ENCODE measurements at places on chromosomes 7 and 10.

DNA sequence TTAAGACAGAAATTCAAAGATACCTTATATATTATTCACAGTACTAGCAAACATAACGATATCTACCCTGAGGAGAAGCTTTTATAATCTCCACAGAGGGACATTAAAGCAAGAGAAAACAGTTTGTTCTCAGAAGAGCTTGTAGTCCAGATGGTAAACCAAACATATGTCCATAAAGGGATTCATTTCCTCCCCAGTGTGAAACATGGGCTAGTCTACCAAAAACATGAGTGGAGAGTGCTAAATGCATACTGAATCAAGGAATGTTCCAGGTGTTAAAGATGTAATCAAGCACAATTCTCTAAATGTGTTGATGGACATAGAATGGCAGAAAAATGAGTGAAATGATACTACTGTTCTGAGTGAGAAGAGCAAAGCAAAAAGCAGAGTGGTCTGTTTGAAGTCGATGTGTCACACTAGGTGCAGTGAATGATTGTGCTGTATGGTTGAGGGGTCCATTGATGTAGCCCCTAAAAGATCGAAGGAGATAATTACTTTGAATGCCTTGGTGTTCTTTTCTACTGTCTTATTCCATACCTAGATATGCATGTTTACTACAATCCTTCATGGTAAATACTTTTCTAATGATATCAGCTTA is 25.3 kb downstream of the BCAP29 start:
- DNase-seq: no peak

GRCh38 chr7:71626206-71626605 is 494.3 kb downstream of the GALNT17 start:
- DNase-seq: no peak

DNA sequence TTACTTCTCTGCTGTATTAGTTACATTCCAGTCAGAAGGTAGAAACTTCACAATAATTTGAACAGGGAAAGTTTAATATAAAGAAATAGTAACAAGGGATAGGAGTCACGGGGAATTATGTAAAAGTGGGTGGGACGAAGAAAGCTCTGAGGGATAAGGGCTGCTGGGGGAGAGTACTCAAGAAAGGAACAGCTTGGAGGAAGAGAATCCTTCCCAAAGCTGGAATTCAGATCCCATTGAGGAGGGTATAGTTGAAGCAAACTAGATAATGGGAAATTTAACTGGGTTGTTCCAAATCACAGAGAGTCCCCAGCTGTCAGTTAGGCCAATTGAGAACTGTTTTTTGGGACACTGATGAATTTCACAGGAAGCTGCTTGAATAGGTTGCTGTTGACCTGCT is 53.2 kb upstream of the MACC1 start:
- no peak for DNase-seq

DNA sequence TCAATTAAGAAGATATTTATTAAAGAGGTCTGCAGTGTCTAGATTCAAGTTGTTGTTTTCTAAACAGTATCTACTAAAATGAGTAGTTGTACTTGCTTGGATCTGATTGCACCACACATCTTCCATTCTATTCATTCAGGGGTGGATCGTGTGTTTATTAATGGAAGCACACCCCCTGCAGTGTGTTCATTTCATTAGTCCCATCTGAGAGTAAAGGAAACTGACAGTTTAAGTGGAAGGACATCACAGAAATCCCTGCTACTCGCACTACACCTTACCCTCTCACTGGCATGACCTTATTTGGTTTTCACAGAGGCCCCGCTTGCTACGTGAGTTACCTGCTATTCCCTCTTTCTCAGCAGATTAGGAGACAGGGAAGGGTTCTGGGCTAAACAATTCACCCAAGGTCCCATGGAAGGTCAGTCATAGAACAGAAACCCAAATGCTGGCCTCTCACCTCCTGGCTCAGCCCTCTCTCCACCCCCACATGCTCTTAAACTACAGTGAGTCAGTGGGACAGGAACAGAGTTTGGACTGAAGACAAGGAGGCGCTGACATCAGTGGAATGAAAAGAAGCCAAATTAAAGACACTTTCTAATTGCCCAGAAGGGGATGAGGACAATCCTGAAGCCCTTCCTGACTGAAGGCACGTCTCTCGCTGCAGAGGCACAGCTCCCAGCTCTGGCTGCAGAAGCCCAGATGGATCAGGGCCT is 369.2 kb upstream of the NRP1 start:
- DNase-seq: no peak

- DNase-seq: no peak
These were observed 203.5 kb upstream of the PHF14 start for GRCh38 chr7:10770176-10770575.

DNA sequence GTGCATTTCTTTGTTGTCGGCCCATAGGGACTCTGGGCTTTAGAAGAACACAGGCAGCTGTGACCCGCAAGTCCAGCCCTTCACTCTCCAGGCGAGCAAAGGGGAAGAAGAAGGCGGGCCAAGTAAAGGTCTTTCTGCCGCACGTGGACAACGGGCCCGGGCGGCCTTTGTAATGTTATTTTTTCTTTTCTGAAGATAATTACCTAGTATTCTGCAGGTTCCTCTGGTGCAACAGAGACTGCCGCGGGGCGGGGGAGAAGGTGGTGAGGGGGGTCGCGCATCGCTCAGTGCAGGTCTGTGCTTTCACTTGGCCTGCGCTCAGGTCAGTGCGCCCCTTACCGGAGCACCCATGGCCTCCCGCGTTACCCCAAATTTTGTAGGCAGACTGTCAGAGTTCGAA is 7.1 kb upstream of the TBX20 start:
- no peak for DNase-seq

DNA sequence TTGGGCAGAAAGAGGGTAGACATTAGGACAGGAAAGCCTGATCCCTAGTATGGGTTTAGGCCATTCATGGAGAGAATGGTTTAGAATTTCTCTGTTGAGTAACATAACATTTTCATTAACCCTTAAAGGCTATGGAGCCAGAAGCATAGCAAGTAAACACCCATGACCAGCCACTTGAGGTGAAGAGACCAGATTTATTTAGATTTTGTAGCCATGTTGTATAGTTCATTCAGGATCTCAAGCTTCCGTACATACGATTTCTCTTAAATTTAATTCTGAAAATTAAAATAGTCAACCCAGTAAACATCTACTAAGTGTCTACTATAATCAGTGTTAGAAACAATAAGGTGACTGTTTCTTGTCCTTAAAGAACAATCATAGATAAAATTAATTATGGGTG is 51.5 kb downstream of the CPED1 start:
- DNase-seq: no peak

DNA sequence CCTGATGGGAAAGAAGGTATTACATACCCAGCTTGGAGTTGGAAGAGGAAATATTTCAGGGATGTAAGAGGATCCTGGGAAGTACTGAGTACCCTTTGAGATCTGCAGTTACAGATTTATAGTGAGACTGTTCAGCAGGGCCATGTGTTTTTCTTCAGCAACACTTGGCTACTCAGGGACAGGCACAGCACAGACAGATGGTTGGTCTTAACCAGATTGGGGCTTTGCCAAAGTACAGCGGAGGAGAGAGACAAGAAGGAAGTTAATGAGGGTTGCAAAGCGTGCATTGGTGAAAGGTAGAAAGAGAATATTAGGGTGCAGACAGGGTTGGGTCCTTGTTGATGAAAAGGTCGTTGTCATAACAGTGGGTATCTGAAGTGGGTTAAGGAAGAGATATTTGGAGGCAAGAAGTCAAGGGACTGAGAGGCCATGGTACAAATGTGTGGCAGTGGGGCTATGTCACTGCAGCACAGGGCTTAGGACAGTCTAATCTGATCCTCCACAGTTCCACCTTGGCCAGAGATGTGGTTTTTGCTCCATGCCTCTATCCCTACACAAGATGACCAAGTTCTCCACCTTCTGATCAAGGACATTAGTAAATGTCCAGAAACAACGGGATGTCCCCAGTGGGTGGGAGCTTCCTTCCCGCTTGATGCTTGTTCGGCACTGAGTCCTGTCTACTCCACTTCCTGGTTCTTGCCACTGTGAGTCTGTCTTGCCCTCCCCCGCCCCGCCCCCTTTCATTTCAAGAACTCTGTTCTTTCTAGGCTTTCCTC is 18.9 kb upstream of the DNAJC1 start:
- no peak for DNase-seq

DNA sequence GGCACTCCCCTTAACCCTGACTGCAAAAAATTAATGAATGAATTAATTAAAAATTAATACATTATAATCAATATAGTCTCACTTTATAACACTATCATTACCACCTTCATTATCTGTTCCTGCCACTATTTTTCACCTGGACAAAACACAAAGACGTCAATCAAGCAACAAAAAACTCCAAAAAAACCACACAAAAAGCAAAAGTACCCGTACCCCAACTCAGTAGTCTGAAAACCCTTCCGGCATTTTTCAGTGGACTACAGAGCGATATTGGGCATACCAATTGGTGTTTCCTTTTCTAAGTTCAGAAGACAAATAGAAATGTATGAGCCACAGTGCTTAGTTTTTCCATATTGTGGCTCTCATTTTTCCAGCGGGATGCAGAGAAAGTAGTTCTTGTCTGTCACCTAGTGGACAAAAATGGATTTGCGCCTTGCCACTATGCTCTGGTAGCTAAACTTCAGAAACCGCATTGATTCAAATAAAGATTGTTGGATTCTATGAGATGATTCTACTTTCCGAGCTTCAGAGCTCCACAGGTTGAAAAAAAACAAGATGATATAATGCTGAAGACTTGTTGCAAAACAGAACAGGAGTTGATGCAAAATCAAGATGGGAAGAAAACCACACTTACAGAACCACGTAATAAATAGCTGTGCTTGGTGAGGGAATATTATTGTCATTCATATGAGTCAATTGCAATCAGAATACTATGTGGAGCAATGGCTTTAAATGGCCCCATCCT is 50.6 kb upstream of the ITGB1 start:
- peak; percentile 77 for DNase-seq

DNA sequence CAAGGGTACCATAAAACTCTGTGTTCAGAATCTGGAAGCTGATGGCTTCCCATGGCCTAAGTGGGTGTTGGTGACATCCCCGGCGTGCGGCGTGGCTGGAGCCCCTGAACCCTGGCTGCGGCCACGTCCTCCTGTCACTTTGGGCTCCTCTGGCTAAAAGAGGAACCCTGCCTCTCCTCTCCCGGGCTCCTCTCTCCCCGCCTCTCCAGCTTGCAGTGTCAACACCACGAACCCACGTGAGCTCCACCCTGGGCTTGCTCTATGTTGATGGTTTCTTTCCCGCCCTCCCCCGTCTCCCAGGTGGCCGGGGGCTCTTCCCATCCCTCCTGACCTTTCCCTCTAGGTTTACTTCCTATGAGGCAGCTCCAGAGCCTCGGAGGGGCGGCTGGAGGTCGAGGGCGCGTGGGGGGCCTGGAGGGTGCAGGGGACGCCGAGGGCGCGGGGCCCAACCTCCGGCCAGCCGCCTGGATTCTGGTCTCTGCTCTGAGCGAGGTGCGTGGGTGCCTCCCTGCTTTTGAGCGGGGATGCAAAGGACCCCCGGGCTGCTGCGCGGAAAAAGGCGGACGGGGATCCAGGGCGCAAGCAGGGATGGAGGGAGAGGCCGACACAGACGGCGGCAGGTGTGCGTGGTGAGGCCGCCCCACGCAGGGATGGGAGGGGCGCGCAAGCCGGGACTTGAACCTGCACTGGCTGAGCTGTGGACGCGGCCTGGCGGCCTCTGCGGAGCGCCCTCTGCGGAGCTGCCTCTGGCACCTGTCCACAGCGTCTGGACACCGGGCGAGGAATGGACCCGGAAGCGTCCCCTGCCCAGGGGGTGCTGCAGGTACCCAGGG is 115.5 kb upstream of the DIP2C start:
- DNase-seq: no peak

DNA sequence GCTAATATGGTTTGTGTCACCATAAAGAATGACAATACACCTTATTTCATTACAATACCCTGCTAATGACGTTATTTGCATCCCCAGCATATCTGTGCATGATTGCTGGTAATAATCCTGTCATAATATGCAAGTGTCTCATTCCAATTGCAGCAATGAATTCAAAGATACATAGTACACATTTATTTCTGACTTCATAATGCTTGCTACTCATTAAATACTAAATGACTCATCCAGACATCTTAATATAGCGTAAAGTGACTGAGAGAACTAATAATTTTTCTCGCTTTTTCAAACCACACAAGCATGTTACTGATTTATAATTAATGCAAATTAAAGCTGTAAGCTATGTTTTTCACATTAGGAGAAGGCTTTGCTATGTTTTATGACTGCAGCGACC is 234.7 kb upstream of the MDFIC start:
- DNase-seq: no peak

DNA sequence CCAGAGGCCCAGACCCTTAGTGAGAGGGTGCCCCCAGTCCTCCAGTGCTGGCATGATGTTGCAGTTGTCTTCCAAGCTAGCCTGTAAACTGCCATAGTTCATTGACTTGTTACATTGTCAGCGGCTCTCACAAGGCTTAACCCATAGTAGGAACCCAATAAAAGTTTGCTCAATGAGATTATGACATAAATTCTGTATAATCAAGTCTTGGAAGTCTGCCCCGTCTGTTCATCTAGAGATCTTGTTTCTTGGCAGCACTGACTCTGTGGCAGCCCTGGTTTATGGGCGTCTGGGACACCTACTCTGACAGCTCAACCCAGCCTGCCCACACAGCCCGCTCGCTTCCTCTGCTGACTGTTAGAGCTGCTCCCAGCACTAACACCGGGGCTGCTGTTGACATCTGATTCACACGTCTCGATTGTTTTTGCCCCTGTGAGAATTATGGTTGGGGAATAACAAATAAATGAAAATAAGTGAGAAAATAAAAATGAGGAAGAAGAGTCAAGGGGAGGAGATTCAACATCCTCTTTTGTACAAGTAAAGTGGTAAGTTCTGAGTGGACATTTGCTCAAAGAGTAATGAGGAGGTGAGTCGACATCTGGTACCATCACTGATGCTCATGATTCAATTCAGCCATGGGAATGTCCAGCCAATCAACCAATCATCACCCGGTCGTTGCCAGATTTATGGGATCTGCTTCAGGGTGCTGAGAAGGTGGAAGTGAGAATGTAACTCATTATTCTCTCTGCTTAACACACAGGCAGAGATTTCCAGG is 160.8 kb downstream of the SPAG6 start:
- DNase-seq: no peak

DNA sequence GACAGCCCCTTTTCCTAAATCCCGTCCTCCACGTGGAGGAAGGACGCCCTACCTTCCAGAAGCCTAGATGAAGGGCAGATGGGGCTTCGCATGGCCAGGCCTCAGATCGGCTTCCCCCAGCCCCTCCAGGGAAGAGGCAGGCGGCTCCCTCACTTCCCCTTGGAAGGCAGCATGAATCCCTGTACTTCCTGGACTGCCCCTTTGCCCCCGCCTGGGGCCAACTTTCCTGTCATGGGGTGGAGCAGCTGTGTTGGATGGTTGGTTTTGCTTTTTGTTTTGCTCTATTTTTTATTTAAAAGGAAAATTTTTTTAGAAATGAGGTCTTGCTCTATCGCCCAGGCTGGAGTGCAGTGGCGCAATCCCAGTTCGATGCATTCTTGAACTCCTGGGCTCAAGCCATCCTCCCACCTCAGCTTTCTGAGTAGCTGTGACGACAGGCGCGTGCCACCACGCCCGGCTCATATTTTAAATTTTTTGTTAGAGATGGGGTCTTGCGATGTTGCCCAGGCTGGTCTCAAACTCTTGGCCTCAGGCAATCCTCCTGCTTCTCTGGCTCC is 27.2 kb downstream of the GTF2IRD1 start:
- DNase-seq: no peak
